Ovary (tissue), 10 donors: ENCODE measurements at places on chromosomes 6 and 20. TPM values are rescaled to one million over a fixed set of nuclear protein-coding genes. Genes with fewer than 3 reads are reported as not detected.

DNA sequence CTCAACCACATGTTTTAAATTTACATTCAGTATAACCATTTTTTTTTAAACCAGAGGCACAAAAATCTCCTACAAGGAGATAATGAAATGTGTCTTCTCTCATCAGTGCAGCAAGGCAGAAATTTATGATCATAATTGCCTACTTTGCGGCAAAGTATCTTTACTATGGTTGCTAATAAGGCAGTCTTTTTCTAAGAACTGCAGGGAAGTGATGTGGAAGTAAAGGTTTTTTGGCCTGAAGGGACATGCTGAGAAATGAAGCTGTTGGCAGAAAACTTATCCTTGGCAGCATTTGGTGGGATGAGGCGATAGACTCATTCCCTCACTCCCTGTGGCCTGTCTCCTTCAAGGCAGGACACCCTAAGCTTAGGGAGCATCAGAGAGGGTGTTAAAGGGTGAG, 48.7 kb downstream of the SCGN start:
- no peaks in the 10 kb centered on the region for H3K27me3 ChIP-seq
- no peak for DNase-seq
- no peak overlapping the region for H3K4me3 ChIP-seq
- no peak overlapping the region for H3K27ac ChIP-seq
- no peaks in the 10 kb centered on the region for H3K4me1 ChIP-seq

DNA sequence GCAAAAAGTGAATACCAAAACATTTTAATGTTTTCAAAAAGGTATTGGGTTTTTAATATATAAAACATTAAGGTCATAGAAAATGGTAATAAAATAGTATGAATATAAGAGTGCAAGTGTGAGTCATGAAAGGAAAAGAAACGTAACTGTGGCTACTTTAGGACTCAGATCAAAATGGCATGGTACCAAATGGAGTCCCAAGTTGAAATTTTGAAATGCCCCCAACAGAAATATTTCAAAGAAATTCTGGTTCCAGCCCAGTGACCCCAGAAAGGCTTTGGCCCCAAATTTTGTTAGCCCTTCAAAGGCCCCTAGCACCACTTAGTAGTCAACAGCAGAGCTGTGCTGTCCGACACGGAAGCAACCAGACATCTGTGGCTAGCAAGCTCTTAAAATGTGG, 6.0 kb downstream of the COL12A1 start:
- H3K4me1 ChIP-seq = peaks cover 11% of the 10 kb centered on the region
- no peak overlapping the region for H3K27ac ChIP-seq
- no peak overlapping the region for H3K4me3 ChIP-seq
- no peak for DNase-seq
- H3K27me3 ChIP-seq = no peaks in the 10 kb centered on the region

DNA sequence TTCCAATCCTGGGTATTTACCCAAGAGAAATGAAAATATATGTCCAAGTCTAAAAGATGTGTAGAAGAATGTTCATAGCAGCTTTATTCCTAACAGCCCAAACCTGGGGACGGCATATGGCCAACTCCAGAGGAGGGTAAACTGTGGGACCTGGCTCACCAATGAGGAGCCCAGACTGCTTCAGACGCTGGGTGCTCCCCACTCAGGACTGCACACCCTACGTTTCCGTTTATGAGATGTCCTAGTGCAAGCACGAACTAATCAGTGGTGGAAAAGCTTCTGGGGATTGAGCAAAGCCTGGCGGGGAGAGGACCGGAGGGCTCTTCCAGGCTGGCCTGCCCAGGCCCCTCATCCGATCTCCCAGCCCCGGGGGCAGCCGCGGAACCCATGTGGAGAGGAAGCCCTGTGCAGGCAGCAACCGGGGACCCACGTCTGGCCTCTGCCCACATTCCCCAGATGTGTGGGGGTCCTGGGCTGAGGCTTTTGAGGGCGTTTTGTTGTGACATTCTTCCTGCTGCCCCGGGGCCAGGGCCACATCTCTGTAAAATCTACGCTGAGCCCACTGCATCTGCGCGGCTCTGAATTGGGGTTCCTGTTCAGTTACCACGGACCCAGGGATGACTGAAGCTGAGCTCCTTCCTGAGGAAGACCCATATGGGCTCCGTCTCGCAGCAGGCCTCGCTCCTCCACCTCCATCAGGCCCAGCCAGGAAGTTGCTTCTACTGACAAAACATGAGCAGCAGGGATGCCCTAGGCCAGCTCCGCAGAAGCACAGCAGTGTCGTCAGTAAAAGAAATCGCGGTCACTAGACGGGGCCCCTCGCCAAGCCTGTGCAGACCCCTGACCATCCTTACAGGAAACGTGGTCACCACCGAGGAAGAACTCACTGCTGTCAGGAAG, 188.0 kb downstream of the DLL1 start:
- H3K36me3 ChIP-seq = no peaks in the 10 kb centered on the region
- H3K27me3 ChIP-seq = no peaks in the 10 kb centered on the region
- H3K4me1 ChIP-seq = no peaks in the 10 kb centered on the region
- no peak overlapping the region for H3K4me3 ChIP-seq
- no peak overlapping the region for H3K27ac ChIP-seq

GRCh38 chr20:1943275-1944002, 48.2 kb downstream of the SIRPA start:
- DNase-seq = no peak
- peaks cover 7% of the 10 kb centered on the region for H3K4me1 ChIP-seq
- no peak overlapping the region for H3K27ac ChIP-seq

GRCh38 chr20:10671919-10672623, 1.7 kb downstream of the JAG1 start:
- peak overlapping the region; percentile 90 for H3K27ac ChIP-seq
- no peaks in the 10 kb centered on the region for H3K36me3 ChIP-seq
- no peaks in the 10 kb centered on the region for H3K27me3 ChIP-seq
- peaks cover 6% of the 10 kb centered on the region for H3K4me1 ChIP-seq
- peak; percentile 78 for DNase-seq

GRCh38 chr20:63035603-63036185, 28.9 kb upstream of the BHLHE23 start:
- H3K36me3 ChIP-seq = no peaks in the 10 kb centered on the region
- H3K4me1 ChIP-seq = no peaks in the 10 kb centered on the region
- no peaks in the 10 kb centered on the region for H3K27me3 ChIP-seq
- no peak overlapping the region for H3K27ac ChIP-seq
- DNase-seq = no peak
- no peak overlapping the region for H3K4me3 ChIP-seq

- H3K4me3 ChIP-seq = no peak overlapping the region
- no peaks in the 10 kb centered on the region for H3K36me3 ChIP-seq
- DNase-seq = no peak
- H3K27ac ChIP-seq = no peak overlapping the region
- peaks cover 5% of the 10 kb centered on the region for H3K4me1 ChIP-seq
- no peaks in the 10 kb centered on the region for H3K27me3 ChIP-seq
These were observed 559 bp downstream of the SCRT2 start for GRCh38 chr20:675033-675452.

The IL20RA gene
- 2.2 TPM for polyA plus RNA-seq

The LRRC1 gene
- polyA plus RNA-seq = 4.3 TPM

- no peaks in the 10 kb centered on the region for H3K27me3 ChIP-seq
- H3K4me1 ChIP-seq = no peaks in the 10 kb centered on the region
- no peak overlapping the region for H3K27ac ChIP-seq
- H3K4me3 ChIP-seq = no peak overlapping the region
- no peaks in the 10 kb centered on the region for H3K36me3 ChIP-seq
These were observed 54.7 kb downstream of the RRBP1 start for GRCh38 chr20:17627101-17627955.

DNA sequence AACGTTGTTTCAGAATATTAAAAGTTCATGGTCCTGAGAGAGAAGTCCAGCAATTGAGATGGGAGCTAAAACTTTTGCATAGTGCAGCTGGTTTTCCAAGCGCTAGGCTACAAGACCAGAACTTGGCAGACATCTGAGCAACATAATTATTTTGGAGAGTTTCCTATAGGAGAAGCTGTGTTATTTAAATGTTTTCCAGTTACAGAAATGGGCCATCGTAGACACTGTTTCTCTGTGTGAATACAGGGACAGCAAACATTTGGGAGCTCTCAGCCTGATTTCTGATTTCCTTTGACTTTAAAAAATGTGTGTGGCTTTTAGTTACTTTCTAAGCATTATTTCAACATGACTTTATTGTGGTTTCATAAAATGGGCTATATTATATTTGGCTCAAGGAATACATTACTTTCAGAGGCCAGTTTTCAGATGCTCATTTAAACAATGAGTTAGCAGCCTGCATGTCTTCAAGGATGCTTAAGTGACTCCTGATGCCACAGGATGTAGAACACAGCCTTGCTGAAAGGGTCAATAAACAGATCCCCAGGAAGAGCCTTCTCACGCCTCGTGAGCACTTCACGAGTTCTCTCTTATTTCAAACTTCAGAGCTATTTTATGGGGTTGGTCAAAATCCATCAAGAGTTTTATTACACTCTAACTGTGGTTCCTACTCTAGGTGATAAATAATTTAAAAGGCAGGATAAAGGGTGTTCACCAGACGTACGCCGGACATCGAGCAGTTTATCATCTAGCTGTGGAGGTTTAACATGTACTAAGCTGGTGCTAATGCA, 193.8 kb downstream of the SMOC2 start:
- H3K4me3 ChIP-seq = no peak overlapping the region
- H3K27ac ChIP-seq = no peak overlapping the region
- no peaks in the 10 kb centered on the region for H3K36me3 ChIP-seq
- peaks cover 16% of the 10 kb centered on the region for H3K4me1 ChIP-seq

The NHLRC1 gene
- 1.7 TPM for polyA plus RNA-seq

The NOTCH4 gene
- 12.4 TPM for polyA plus RNA-seq

- peaks cover 1% of the 10 kb centered on the region for H3K4me1 ChIP-seq
- peak overlapping the region; percentile 28 for H3K4me3 ChIP-seq
- H3K27me3 ChIP-seq = no peaks in the 10 kb centered on the region
- no peak for DNase-seq
- no peak overlapping the region for H3K27ac ChIP-seq
These were observed 53.6 kb upstream of the ZNF337 start for GRCh38 chr20:25750220-25750764.

The DLL1 gene
- polyA plus RNA-seq = 0.90 TPM

The UBE3D gene
- 3.3 TPM for polyA plus RNA-seq

The E2F1 gene
- polyA plus RNA-seq = 4.1 TPM

DNA sequence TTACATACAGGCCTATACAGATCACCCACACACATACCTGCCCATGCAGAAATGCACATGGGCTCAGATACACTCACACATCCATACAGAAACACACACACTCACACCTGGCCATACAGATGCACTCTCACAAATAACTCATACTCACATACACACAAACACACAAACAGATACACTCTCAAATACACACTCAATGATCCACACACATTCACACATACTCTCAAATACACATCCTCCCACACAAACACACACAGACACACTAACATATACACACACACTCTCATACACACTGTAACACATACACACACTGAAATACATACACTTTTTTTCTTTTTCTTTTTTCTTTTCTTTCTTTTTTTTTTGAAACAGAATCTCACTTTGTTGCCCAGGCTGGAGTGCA, 90.7 kb downstream of the CDH22 start:
- no peak overlapping the region for H3K27ac ChIP-seq
- no peak for DNase-seq
- no peaks in the 10 kb centered on the region for H3K27me3 ChIP-seq
- no peaks in the 10 kb centered on the region for H3K36me3 ChIP-seq
- H3K4me3 ChIP-seq = no peak overlapping the region

DNA sequence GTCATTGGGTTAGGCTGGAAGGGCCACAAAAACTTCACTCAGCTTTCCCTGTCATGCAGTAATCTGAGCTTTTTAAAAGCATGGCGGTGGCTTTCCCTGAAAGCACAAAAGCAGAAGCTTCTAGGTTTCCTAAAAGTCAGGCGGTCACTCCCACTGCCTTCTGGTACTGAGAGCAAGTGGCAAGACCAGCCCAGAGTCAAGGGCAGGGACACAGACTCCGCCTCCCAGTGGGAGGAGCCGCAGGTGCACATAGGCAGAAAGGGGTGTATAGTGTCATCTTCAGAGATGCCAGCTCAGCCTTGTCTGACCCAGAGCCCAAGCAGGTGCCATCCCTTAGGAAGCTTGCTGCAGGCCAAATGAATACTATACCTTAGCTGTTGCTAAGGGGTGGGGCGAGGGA, 18.0 kb upstream of the PACSIN1 start:
- no peak overlapping the region for H3K27ac ChIP-seq
- H3K36me3 ChIP-seq = no peaks in the 10 kb centered on the region
- no peak for DNase-seq
- no peaks in the 10 kb centered on the region for H3K4me1 ChIP-seq
- H3K4me3 ChIP-seq = no peak overlapping the region

The EYA2 gene
- polyA plus RNA-seq = 0.54 TPM

The CLPSL2 gene
- polyA plus RNA-seq = not detected

- no peaks in the 10 kb centered on the region for H3K4me1 ChIP-seq
- no peak for DNase-seq
- H3K27ac ChIP-seq = no peak overlapping the region
These were observed 73.9 kb upstream of the TGM3 start for GRCh38 chr20:2221921-2222320.

The FITM2 gene
- 3.6 TPM for polyA plus RNA-seq

GRCh38 chr20:14821251-14821650, 483.8 kb upstream of the FLRT3 start:
- no peak overlapping the region for H3K27ac ChIP-seq
- DNase-seq = no peak
- H3K27me3 ChIP-seq = no peaks in the 10 kb centered on the region
- no peak overlapping the region for H3K4me3 ChIP-seq
- no peaks in the 10 kb centered on the region for H3K4me1 ChIP-seq
- no peaks in the 10 kb centered on the region for H3K36me3 ChIP-seq

DNA sequence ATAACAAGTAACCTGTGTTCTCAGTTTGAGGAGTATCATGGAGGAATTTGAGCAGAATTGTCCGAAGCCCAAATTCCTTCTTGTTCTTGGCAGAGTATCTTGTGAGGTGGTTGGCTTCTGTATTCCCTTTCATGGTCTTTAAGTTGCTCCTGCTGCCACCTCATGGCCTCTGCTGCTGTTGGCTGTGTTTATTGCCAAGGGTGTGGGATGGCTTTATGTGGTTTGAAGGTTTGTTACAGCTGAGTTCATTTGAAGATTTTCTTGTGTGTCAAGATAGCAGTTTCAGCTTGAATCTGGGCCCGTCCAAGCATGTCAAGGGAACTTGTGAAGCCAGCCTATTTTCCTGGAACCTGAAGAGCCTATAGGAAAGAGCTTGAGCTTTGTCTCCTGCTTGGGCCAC, 20.2 kb upstream of the TTK start:
- no peak overlapping the region for H3K27ac ChIP-seq
- H3K4me3 ChIP-seq = no peak overlapping the region
- H3K4me1 ChIP-seq = no peaks in the 10 kb centered on the region
- DNase-seq = no peak

DNA sequence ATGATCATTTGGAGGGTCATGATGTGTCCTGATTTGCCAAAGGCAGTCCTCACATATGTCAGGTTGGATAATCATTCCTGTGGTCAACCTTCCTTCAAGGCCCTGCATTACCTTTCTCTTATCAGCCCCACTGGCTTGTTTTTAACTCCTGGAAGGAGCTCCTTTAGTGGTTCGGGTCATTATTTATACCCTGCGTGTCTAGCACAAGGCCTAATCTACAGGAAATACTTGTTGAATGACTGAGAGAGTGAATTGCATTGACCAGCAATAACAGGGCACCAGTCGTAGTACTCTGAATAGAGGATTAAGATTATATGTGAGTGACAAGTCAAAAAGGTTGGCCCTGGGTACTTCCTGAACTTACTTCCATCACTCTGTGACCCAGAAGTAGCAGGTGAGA, 4.5 kb downstream of the HIVEP2 start:
- H3K27me3 ChIP-seq = no peaks in the 10 kb centered on the region
- no peak overlapping the region for H3K27ac ChIP-seq
- no peak for DNase-seq
- H3K4me3 ChIP-seq = no peak overlapping the region
